Uterus (tissue), 4 donors: ENCODE measurements at places on chromosomes 11 and 22. TPM values are rescaled to one million over a fixed set of nuclear protein-coding genes. Genes with fewer than 3 reads are reported as not detected.

DNA sequence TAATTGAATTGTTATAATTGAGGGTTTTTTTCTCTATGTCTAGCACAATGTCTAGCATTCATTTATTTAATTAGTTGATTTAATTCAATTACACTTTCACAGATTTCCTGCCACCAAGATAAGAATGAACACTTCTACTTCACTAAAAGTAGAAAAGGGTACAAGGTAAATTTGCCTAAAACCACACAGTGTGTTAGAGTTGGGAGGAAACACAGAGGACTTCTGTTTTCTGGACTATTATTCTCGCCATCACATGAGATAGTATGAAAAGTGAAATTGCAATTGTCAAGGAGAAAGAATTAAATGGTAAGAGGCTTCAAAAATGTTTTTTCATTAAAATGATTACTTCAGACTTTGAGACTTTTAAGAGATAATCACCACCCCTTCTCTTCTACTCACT, 109.5 kb downstream of the ETS1 start:
- no peak for DNase-seq

C11orf71 gene
- 4.1 TPM for total RNA-seq

GRCh38 chr11:71213696-71214552, 38.5 kb downstream of the SHANK2 start:
- no peak for DNase-seq

GRCh38 chr22:40007853-40008710, 13.3 kb downstream of the FAM83F start:
- DNase-seq, result no peak

DNA sequence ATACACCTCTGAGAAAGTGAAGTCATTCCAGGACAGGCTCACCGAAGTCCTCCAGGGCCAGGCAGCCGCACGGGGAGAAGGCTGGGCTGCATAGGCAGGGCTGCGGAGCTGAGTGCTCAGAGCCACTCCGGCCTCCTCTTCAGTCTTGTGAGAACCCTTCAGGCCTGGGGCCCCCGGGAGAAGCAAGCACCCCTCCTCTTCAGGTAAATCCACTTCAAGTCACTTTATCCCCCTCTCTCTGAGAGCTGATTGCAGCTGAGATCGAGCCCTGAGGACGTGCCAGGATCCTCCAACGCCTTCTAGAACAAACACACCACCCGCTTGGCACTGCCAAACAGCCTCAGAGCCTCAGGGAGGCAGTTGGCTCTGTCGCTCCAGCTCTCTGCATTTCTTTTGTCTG, 1526.3 kb downstream of the BRD1 start:
- no peak for DNase-seq

ANO5 gene
- total RNA-seq, result 5.8 TPM
